Stimulated activated CD8-positive, alpha-beta memory T cell treated with anti-CD3 and anti-CD28 coated beads, Interleukin-7, amount 100 ng/mL, for 24 hours (primary cell): ENCODE measurements at places on chromosomes 5 and 9.

DNA sequence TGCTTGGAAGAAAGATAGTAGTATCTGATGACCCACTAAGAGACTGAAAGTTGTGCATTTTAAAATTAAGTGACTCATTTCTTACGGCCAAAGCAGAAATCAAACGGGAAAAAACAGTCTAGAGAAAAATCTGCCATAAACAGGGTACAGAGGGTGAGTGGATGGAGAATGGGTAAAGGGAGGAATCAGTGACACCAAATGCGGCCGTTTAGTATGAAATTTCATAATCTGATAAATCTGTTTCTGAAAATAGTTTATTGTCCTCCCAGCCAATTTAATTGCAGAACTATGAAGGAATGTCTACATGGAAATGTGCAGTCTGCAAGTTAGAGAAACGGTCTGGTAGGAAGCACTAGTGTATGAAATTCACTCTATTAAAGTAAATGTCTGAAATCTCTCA lies 39.5 kb downstream of the ADAMTS12 start:
- no peak for DNase-seq

- DNase-seq: no peak
Measured at GRCh38 chr5:173229382-173229959, 5.5 kb downstream of the NKX2-5 start.

DNA sequence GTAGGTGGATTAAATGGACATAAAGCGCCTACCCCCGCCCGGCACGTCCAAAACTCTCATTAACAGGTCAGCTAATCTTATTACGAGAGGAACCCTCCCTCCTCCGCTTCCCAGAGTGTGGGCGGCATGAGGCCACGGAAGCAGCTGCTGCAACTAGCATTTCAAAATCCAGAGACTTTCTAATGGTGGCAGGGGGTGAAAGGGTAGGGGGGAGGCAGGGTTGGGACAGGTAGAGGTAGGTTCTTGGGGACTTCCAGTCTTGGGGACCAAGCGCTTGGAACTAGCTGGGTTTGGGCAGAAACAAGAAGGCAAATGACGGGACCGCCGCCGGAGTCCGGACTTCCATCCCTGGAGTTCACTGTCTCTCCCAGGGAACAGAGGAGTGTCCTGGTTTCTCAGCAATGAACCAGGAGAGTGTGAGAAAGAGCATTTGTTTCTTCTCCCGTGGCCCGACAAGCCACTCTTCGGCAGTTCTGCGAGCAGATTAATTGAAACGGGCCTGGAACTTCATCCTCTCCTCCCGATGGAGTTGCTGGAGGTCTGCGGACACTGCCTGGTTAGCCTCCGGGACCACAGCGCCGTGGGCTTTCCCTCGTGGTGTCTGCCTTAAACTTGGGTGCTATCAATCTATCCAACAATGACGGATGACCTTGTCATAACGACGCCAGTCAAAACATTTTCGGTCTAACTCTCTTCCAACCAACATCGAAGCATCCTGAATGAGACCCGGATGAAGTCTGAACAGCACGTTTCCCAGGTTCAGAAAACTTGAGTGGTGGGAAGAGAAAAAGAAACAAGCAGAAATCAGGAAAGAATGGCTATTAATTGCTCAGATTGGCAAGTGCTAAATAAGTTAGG lies 1.6 kb upstream of the PRDM6 start:
- DNase-seq: no peak

DNA sequence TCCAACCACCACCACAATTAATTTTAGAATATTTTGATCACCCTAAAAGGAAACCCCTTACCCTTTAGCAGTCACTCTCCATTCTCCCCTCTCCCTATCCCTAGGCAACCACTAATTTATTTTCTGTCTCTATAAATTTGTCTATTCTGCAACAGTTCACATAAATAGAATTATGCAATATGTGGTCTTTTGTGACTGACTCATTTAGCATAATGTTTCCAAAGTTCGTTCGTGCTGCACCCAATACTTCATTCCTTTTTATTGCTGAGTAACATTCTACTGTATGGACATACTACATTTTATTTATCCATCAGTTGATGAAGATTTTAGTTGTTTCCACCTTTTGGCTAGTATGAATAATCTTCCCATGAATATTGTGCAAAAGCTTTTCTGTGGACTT lies 18.2 kb upstream of the CDC20B start:
- no peak for DNase-seq
